ENCODE measurements at places on chromosomes 3 and 15.

- no peak for DNase-seq
Measured at GRCh38 chr15:49986326-49986725, 132.7 kb downstream of the ATP8B4 start.

- no peak for DNase-seq
Measured at GRCh38 chr3:143693506-143693905, 154.8 kb downstream of the SLC9A9 start.

- no peak for DNase-seq
Measured at GRCh38 chr15:77416148-77416455, 3.8 kb downstream of the PEAK1 start.

DNA sequence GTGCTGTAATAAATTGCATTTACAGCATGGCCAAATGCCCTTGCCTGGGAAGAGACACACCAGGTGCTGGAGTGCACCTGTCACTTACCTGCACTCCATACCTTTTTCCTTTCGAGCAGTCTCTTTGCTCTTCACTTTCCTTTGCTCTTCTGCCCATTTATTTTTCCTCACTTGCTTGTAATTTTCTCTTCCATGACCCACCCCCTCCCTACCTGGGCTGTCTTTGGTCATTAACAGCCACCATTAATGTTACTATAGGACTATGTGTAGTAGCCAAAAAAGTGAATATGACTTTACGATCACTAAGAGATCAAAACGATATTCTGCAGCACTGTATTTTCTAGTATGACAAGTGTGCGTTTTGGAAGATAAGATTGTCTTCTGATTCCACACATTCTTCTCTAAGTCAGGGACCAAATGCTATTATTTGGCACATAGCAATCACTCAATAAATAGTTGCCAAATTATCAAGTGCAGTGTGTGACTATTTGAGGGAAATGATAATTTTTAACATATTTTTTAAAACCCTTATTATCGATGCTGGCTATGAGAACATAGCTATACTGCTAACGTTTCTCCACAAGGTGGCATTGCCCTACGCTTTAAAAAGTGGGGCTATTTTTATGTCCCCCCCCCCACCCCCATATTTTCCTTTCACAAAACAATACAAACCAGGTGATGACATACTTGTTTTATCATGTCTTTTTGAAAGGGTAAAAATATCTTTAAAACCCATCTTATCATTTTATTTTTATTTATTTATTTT lies 114.4 kb downstream of the GHSR start:
- DNase-seq: no peak
